ENCODE measurements at places on chromosomes 5 and 9.

GRCh38 chr9:8760000-8760767 is 960.6 kb upstream of the DMAC1 start:
- DNase-seq = no peak

GRCh38 chr5:2894736-2895135 is 143.3 kb upstream of the IRX2 start:
- DNase-seq = no peak

GRCh38 chr5:169242175-169242848 is 58.6 kb downstream of the SLIT3 start:
- DNase-seq = no peak

DNA sequence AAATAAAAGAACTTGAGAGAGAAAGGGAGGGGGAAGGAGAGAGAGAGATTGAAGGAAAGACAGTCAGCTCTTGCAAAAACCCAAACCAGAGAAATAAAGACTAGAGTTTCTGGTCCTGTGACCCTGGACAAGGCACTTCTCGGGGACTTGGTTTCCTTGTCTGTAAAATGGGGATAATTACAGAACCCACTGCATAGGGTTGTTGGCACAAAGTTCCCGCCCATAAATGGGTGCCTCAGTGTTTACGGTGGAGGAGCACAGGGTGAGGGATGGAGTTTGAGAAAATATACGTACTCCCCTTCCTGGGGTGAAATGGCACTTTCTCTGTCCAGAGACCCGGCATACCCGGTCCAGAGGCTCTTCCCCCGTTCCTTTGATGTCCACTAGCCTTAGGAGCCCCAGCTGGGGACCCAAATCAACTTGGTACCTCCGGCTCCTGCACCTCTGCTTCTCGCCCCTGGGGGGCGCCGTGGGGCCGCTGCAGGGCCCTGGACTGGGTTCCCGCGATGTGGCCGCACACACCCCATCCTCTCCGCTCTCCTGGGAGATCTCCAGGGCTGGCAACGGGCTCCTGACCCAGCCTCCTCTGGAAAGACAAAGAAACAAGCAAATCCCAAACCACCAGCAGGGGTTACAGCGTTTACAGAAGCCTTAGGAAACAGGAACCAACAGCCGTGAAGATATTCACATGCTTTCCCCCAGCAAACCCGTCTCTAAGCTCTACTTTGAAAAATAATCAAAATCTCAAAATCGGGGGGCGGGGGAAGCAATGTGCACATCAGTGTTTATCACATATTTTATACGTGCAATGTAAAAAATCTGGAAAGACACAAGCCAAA is 26.3 kb downstream of the PTGES start:
- DNase-seq = peak; percentile 67

GRCh38 chr9:12794101-12794799 is 19.4 kb downstream of the LURAP1L start:
- no peak for DNase-seq

- DNase-seq = no peak
These were observed 22.4 kb upstream of the NCS1 start for GRCh38 chr9:130149654-130150286.
